WTC11 (cell line): ENCODE measurements at places on chromosomes 7 and 10. TPM values are rescaled to one million over a fixed set of nuclear protein-coding genes. Genes with fewer than 3 reads are reported as not detected.

- DNase-seq = no peak
These were observed 7.1 kb upstream of the ARHGAP21 start for GRCh38 chr10:24730811-24731210.

- no peak for DNase-seq
These were observed 2.7 kb downstream of the WASL start for GRCh38 chr7:123746055-123746454.

GRCh38 chr7:52017802-52018679, 701.4 kb upstream of the COBL start:
- peak; percentile 85 for DNase-seq

GRCh38 chr10:119025336-119025735, 4.2 kb upstream of the NANOS1 start:
- no peak for DNase-seq

DNA sequence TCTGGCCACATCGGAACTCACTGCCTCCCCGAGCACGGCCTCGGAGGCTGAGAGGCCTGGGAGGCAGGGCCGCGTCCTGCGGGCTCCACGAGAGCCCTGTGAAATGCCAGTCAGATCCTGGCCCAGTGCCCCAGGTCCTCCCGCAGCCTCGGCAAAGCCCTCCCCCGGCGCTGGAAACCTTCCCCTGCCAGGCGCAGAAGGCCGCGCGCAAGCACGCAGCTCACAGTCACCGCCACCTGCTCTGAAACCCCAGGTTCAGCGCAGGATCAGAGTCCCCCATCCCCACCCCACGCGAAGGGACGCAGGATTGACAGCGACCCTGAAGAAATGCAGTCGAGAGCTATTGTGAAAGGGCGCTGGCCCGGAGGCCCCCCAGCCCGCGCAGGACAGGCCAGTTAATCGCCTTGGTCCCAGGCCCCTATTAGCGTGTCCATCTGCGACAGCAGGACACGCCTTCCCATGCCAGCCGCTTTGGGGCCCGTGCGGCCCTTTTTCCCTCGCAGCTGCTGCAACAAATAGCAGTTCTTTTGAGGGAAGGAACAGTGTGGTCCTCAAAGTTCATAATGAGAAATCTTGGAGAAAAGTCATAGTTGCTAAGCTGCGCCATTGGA, 13.5 kb upstream of the EGFR start:
- DNase-seq = no peak

DNA sequence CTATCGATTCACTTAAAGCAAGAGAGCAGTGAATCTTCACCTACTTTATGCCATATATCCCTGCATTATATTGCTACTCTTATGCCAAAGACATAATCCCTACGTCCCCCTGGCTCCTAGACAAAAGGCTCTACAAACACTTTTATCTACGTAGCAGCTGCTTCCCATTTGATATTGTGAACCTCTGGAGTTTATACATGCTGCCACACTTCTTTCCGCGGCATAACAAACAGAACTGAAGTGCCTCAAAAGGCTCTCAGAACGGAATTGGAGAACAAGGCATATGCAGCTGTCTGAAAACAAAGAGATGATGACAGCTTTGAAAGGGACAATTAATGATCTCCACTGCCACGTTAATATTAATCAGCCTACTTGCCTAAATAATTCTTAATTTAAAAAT, 985.6 kb upstream of the LRRN3 start:
- no peak for DNase-seq

DNA sequence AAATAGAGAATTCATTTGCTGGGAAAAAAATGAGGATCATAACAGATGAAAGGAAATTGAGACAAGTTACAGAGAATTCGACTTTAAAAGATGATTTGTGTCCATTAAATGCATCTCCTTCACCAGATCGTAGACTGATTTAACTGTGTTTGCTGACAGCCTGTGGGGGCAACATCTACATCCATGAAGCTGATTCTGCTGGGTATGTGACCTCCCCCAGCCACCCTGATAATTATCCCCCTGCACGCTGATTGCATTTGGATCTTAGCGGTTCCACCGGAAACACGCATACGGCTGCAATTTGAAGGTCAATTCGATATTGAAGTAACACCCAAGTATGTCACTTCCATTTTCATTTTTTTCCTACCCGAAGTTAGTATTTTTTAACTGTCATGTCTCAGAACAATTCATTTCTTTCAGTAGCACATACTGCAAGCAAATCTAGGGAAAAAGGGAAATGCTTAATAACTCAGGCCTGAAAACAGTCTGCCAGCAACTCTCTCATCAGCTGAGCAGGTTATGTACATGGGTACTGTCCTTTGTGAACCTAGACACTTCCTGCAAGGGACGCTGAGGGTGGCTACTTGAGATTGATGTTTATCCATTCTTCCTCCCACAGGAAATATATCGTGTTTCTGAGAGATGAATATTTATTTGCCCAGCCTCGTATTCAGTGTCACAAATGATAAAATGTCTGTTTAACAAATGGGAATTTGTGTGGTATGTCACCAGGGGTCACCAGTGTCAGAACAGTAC, 134.9 kb downstream of the ZNF22 start:
- DNase-seq = no peak

DNA sequence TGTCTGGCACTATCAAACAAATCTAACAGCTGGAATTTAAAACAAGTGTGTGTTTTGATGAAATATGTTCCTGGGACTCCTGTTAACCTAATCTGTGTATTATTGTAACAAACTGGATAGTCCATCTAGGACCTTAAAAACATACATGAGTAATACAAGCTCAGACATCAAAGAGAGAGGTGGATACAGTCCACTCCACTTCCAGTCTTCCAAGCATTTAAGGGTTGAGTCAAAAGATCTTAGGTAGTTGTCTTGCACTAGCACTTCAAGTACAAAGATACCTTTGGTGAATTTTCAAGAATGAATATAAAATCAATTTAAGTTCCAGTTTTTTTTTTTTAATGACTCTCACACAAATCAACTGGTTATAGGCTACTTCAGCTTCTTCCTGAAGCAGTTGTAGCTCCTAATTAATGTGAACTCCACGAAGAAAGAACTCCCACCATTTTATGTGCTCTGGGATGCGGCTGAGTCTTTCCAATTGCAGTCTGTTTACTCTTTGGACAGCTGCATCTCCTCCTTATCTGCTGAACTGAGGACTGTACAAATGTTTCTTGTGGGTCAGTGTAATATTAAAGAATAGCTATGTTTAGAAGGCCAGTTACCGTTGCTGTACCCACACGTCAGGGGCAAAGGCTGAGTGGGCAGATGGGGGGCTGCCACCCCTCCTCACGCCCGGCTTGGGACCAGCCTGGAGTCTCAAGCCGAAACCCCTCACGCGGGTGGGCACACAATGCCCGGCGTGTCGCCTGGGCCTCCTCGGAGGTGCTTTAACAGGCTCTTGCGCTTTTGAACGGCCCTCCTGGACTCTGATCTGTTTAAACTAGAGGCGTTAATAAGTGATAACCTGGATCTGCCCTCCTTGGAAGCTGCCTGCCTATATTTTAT, 2.9 kb upstream of the IGF2BP3 start:
- no peak for DNase-seq

- peak; percentile 80 for DNase-seq
These were observed 163.8 kb downstream of the ELMO1 start for GRCh38 chr7:37284805-37285231.

DNA sequence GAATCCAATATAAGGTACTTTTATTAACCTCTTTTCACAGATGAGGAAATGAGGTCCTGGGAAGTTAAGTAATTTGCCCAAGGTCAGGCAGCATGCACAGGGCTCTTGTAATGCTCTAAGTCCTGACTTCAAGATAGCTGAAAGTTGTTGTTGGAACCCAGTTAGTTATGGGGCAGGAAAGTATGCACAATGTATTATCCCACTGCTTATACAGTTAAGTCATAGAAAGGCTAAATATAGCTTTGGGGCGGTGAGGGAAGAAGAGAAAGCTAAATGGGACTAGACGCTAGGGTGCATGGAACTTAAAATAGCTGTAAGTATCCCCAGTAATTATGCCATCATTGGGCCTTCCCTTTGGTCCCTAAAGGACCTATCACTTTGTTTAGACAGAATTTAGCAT, 9.2 kb downstream of the GLCCI1 start:
- no peak for DNase-seq

The DEPP1 gene
- 1.6 to 2.1 TPM (median 1.6 TPM) in 3 replicates for total RNA-seq

The CDC14C gene
- total RNA-seq = 0.07 TPM in 1 of 3 replicates, not detected in the others

The THSD7A gene
- total RNA-seq = 0.66 to 1.1 TPM (median 0.68 TPM) in 3 replicates

The PPP1R9A gene
- 16.8 to 18.7 TPM (median 18.0 TPM) in 3 replicates for total RNA-seq

The PYROXD2 gene
- 7.0 to 8.6 TPM (median 8.1 TPM) in 3 replicates for total RNA-seq

The HYAL4 gene
- not detected in 3 replicates for total RNA-seq

The LRRD1 gene
- not detected in 3 replicates for total RNA-seq
